Progenitor cell of endocrine pancreas (in vitro differentiated cells): ENCODE measurements at places on chromosomes 16 and 17. TPM values are rescaled to one million over a fixed set of nuclear protein-coding genes. Genes with fewer than 3 reads are reported as not detected.

DNA sequence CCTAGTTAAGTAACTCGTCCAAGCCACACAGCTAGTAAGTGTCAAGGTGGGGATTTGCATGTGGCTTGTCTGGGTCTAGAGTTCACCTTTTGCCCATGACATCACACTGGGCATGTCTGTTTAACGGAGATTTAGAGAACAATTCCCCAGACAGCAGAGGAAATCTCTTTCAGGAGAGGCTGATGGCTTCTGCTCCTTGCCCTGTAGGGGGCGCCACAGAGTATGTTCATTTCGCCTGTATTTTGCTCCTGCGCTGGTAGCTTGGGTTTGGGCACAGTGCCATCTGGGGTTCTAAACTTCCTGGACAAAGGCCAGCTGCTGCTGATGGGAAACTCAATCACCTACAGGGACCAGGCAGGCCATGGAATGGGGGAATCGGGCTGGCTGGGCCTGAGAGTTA, 20.4 kb downstream of the OTOA start:
- no peak overlapping the region for H3K4me3 ChIP-seq
- no peaks in the 10 kb centered on the region for H3K36me3 ChIP-seq
- no peaks in the 10 kb centered on the region for H3K4me1 ChIP-seq
- no peak for DNase-seq
- peaks cover 24% of the 10 kb centered on the region for H3K27me3 ChIP-seq
- H3K27ac ChIP-seq, result no peak overlapping the region

DNA sequence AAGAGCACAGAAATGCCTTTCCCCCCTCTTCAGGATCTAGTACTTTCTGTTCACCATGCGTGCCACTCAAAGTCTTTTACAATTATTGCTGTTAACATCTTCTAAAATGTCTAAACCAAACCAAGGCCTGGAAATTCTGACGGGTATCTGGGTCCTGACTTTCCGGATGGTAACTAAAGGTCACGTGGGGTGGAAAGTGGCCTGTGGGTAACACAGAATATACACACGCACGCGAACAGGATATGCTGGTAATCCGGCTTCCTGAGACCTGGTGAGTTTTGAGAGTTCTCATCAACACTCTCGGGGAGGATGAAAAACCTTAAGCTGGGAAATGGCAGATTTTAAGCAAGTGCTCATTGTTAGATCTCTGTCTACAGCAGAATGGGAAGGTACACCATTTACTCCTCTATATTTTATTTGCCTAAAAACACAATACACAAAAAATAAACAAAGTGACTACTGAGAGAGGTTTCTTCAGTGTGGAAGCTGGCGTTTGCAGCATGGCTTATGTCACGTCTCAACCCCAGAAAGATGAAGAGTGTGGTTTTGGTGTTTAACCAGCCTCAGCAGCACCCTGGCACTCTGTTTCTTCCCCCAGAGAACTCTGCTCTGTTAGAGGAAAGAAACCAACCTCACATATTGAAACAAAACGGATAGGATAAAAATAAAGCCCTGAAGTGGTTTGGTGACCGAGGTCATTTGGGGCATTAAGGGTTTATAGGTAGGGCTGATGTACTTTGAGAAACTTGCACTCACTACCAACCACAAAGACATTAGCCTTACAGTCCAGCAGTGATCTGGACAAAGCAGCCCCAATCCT, 37.3 kb downstream of the SMG6 start:
- H3K36me3 ChIP-seq, result peaks cover 12% of the 10 kb centered on the region
- no peak overlapping the region for H3K4me3 ChIP-seq
- H3K4me1 ChIP-seq, result no peaks in the 10 kb centered on the region
- DNase-seq, result no peak
- no peak overlapping the region for H3K27ac ChIP-seq
- H3K27me3 ChIP-seq, result no peaks in the 10 kb centered on the region

- no peak overlapping the region for H3K4me3 ChIP-seq
- H3K27me3 ChIP-seq, result no peaks in the 10 kb centered on the region
- H3K36me3 ChIP-seq, result peaks cover 7% of the 10 kb centered on the region
- no peak for DNase-seq
Observed at GRCh38 chr17:28086519-28086918, 44.0 kb downstream of the NLK start.

GRCh38 chr16:50282010-50282538, 15.7 kb downstream of the ADCY7 start:
- H3K27ac ChIP-seq, result no peak overlapping the region
- no peak for DNase-seq
- no peaks in the 10 kb centered on the region for H3K27me3 ChIP-seq
- H3K4me3 ChIP-seq, result no peak overlapping the region

- peaks cover 13% of the 10 kb centered on the region for H3K27me3 ChIP-seq
- H3K36me3 ChIP-seq, result no peaks in the 10 kb centered on the region
- DNase-seq, result no peak
- no peak overlapping the region for H3K27ac ChIP-seq
- H3K4me1 ChIP-seq, result no peaks in the 10 kb centered on the region
- no peak overlapping the region for H3K4me3 ChIP-seq
Observed at GRCh38 chr16:87551487-87551886, 50.8 kb upstream of the JPH3 start.

DNA sequence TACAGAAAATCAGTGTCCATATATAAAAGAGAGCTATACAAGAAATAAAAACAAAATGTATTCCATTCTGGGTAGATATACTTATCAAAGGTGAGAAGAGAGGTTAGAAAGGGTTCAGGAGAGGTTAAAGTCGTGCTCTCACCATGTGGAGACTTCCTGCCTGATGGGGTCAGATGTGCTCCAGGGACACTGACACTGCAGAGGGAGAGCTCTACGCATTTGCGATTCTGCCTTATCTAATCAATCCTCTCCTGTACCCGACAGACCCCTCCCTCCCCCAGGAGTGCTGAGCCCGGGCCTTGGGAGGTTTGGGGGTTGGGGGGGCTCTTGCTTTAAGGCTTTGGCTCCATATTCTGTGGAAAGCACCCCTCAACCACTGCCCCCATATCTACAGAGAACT, 16.6 kb upstream of the SLC5A11 start:
- peaks cover 6% of the 10 kb centered on the region for H3K4me1 ChIP-seq
- H3K36me3 ChIP-seq, result peaks cover 9% of the 10 kb centered on the region
- DNase-seq, result no peak
- no peaks in the 10 kb centered on the region for H3K27me3 ChIP-seq

GRCh38 chr17:21676281-21677111, 15.8 kb upstream of the KCNJ18 start:
- peaks cover 8% of the 10 kb centered on the region for H3K36me3 ChIP-seq
- no peaks in the 10 kb centered on the region for H3K4me1 ChIP-seq
- no peak overlapping the region for H3K27ac ChIP-seq
- no peak overlapping the region for H3K4me3 ChIP-seq

GRCh38 chr17:10628756-10629155, 28.4 kb downstream of the MYH3 start:
- peaks cover 6% of the 10 kb centered on the region for H3K36me3 ChIP-seq
- DNase-seq, result no peak
- no peak overlapping the region for H3K27ac ChIP-seq
- peaks cover 2% of the 10 kb centered on the region for H3K27me3 ChIP-seq
- H3K4me3 ChIP-seq, result no peak overlapping the region

- no peaks in the 10 kb centered on the region for H3K27me3 ChIP-seq
- no peak overlapping the region for H3K27ac ChIP-seq
Observed at GRCh38 chr17:57638284-57638683, 106.8 kb downstream of the CCDC182 start.

DNA sequence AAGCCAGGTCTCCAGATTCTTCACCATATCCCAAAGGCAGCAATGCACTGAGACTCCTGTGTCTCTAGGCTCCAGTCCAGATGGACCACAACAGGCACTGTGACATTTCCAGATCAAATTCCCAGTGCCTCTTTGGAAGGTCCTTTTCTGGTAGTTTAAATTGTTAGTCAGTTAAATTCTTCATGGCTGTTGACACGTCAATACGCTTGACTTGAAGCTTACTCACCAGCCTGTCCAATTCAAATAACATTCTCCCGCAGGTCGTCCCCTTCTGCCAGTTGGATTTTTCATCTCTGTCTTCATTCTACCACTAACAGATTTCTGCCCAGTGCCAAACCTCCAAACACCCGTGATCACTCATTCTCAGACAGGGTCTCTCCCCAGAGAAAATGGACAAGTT, 86.7 kb downstream of the SHISA9 start:
- H3K36me3 ChIP-seq, result no peaks in the 10 kb centered on the region
- no peak overlapping the region for H3K4me3 ChIP-seq
- no peak overlapping the region for H3K27ac ChIP-seq
- no peaks in the 10 kb centered on the region for H3K4me1 ChIP-seq

DNA sequence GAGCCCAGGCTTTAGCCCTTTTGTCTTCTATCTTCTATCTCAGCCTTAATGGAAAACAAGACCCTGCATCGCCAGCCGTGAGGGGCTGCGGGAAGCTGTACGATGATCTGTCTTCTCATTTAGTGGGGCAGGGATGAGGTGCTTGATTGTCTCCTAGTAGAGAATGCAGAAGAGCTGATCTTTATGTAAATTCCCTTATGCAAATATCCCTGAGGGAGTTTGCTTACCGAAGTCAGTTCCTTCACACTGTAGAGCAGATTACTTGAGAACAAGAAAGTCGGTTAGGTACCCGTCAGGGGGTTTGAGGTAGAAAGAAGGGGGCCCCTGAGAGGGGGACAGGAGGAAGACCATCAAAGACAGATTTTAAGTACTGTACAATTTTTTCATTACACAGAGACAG, 66.2 kb downstream of the IRF8 start:
- H3K27me3 ChIP-seq, result peaks cover 39% of the 10 kb centered on the region
- peaks cover 5% of the 10 kb centered on the region for H3K4me1 ChIP-seq

DNA sequence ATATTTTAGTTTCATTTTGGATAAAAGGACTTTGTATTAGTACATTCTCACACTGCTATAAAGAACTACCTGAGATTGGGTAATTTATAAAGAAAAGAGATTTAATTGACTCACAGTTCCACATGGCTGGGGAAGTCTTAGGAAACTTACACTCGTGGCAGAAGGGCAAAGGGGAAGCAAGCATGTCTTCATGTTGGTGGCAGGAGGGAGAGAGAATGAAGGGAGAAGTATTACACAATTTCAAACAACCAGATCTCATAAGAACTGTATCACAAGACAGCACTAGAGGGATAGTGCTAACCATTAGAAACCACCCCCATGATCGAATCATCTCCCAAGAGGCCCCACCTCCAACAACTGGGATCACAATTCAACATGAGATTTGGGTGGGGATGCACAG, 142.9 kb downstream of the USP31 start:
- H3K27ac ChIP-seq, result no peak overlapping the region
- no peaks in the 10 kb centered on the region for H3K36me3 ChIP-seq
- DNase-seq, result no peak
- H3K4me1 ChIP-seq, result no peaks in the 10 kb centered on the region

PRM1 gene
- not detected in 2 replicates for total RNA-seq

NME1 gene
- total RNA-seq, result 96.5 and 106 TPM in 2 replicates

PRSS27 gene
- total RNA-seq, result 6.3 and 6.6 TPM in 2 replicates
